ENCODE measurements at places on chromosomes 11 and 22.

- no peak for DNase-seq
Measured at GRCh38 chr11:1998290-1998689, 648 bp upstream of the H19 start.

DNA sequence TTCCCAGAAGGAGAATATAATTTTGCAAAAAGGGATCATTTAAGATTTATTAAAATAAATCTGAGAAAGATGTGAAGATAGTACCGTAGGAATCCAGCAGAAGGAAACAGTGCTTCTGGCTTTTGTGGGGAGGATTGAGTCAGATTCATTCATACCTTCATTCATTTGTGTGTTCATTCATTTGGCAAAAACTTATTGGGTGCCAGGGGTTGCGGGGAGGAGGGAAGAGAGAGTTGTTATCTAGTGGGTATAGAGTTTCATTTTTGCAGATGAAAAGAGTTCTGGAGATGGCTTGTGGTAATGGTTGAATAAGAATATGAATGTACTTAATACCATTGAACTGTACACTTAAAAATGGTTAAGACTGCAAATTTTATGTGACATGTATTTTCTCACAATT lies 31.1 kb downstream of the BMAL1 start:
- no peak for DNase-seq

GRCh38 chr22:39941601-39942000 lies 18.6 kb upstream of the TMA7B start:
- no peak for DNase-seq

DNA sequence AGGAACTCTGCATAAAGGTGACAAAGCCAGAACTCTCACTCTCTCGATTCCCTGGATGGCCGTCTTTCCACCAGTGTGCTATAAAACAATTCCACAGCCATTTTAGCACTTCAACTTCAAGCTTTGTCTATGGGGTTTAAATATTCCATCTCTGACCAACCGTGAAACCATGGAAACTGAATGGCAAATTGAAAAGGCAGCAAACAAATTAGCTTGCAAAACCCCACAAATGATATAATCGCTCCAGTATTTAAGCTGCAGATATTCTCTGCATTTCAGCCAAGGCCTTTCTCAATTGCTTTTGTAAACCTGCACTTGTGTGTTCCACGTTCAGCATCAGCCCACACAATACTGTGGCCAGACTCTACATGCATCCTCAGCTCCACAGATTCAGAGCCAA lies 131.7 kb upstream of the ISX start:
- DNase-seq = no peak

- no peak for DNase-seq
Measured at GRCh38 chr11:60950933-60951605, 907 bp downstream of the SLC15A3 start.

DNA sequence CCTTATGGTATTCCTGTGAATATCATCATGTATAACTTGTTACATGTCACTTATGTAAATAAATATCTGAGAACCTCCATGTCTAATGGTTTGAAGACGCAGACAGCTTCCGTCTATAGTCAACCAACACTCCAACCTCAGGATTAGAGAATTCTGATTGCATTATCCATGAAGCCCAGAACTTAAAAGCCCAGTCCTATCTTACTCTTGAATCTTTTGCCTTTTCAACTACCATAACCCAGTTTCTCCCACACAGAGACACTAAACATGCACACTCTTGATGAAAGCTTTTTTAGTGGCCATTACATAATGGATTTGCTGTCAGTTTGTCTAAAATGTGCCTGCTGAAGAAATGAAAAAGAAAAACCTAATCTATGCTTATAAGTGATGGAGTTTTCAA lies 1219.2 kb downstream of the LRRC4C start:
- no peak for DNase-seq

DNA sequence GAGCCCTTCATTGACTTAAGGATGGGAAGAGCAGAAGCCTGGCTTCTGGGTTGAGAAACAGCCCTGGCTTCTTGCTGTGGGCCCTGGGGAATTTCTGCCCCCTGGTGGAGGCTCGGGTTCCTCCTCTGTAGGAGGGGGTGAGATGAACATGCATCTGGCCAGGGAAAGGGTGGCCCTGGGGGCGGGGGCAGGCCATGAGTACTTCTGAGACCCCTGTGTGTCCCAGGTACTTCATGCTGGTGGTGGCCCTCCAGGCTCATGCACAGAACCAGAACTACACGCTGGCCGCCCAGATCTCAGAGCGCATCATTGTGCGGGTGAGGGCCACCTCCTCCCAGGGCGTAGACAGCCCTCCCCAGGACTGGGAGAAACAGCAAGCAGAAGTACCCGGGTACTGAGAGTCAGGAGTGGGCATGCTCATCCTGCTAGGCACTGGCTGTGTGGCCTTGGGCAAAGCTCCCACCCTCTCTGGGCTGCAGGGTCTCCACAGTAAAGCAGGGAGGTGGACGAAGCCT lies 15.8 kb downstream of the TMEM258 start:
- peak; percentile 71 for DNase-seq

- DNase-seq = no peak
Measured at GRCh38 chr22:27723158-27723557, 78.4 kb downstream of the MN1 start.

- DNase-seq = peak; percentile 75
Measured at GRCh38 chr11:61187505-61188130, 15.7 kb upstream of the PGA3 start.

Measured in stimulated activated CD4-positive, alpha-beta T cell treated with anti-CD3 and anti-CD28 coated beads, Interleukin-4, amount 100 ng/mL, for 48 hours (primary cell).